Stimulated activated naive B cell treated with anti-CD40 and anti-IgM and Interleukin-4, amounts not matched to agents 10 μg/mL and 1 μg/mL and 100 μg/mL, for 72 hours (primary cell): ENCODE measurements at places on chromosomes 4 and X.

GRCh38 chrX:69195192-69195591 is 29.9 kb upstream of the PJA1 start:
- H3K36me3 ChIP-seq = no peaks in the 10 kb centered on the region
- H3K27me3 ChIP-seq = peaks cover 2% of the 10 kb centered on the region
- H3K4me1 ChIP-seq = peaks cover 2% of the 10 kb centered on the region
- no peak overlapping the region for H3K27ac ChIP-seq
- no peak overlapping the region for H3K4me3 ChIP-seq
- DNase-seq = no peak

DNA sequence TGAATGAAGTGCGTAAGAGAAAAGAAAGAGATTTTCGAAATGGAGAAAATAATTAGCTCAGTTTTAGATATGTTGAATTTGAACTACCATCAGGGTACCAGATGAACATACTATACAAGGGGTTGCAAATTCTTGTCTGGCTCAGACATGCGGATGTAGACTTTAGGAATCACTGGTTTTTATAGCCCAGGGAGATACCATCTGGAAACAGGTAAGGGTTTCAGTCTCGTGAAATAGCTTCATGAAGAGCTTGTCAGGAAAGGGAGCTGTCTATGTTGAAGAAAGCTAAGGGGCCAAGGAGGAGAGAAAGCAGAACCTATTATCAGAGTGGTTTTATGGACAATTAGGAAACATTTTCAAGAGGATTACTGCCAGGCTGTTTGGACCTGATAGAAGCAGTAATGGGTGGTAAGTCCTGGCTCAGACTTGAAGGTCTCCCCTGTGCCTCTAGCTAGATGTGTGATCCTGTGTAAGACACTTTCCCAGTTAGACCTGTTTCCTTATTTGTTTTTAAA is 6.7 kb downstream of the RAB9A start:
- peaks cover 67% of the 10 kb centered on the region for H3K4me1 ChIP-seq
- peaks cover 9% of the 10 kb centered on the region for H3K36me3 ChIP-seq
- no peak overlapping the region for H3K4me3 ChIP-seq
- H3K27ac ChIP-seq = no peak overlapping the region
- peaks cover 15% of the 10 kb centered on the region for H3K27me3 ChIP-seq

- H3K27ac ChIP-seq = no peak overlapping the region
- H3K4me1 ChIP-seq = peaks cover 3% of the 10 kb centered on the region
- H3K27me3 ChIP-seq = no peaks in the 10 kb centered on the region
Measured at GRCh38 chr4:174244441-174244840, 39.0 kb downstream of the FBXO8 start.

- H3K27ac ChIP-seq = no peak overlapping the region
- no peak overlapping the region for H3K4me3 ChIP-seq
- H3K27me3 ChIP-seq = no peaks in the 10 kb centered on the region
- no peaks in the 10 kb centered on the region for H3K4me1 ChIP-seq
- H3K36me3 ChIP-seq = peaks cover 25% of the 10 kb centered on the region
Measured at GRCh38 chr4:17605236-17605635, 9.2 kb upstream of the MED28 start.

- H3K27ac ChIP-seq = no peak overlapping the region
- no peaks in the 10 kb centered on the region for H3K27me3 ChIP-seq
- no peaks in the 10 kb centered on the region for H3K36me3 ChIP-seq
- no peak overlapping the region for H3K4me3 ChIP-seq
- H3K4me1 ChIP-seq = no peaks in the 10 kb centered on the region
Measured at GRCh38 chrX:122625239-122625638, 558.8 kb upstream of the GRIA3 start.

DNA sequence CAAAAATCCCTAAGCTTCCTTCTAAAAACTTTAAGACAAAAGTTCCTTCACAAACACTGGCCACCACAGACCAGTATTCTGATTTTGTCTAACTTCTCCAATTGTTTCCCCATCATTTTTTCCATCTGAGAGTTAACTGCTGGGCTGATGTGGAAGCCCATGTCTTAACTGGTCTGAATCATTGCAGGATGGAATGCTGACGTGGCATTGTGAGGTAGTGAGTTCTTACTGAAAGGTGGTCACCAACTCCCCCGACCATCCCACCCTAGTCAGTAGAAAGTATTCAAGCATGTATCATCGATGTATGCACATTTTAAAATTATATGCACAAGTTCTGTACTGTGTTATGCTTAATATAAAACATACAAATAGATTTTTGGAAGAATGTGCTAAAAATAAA is 99.1 kb upstream of the SMIM10 start:
- no peak for DNase-seq
- peaks cover 3% of the 10 kb centered on the region for H3K36me3 ChIP-seq
- H3K27ac ChIP-seq = no peak overlapping the region

DNA sequence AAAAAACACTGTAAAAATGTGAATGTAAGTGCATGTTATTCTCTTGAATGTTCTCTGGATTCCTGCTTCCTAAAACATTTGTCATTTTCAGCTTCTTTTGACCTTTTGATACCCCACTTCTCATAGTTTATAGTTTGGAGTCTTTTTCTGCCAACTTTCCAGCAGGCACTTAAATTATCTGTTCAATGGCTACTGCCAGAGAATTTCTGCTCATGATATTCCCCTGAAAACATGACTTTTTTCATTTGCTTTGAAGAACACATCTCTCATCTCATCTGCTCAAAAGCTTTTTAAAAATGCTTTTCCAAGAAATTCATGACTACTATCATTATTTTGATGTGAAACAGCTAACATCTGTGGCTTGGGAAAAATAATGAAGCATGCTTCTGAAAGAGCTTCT is 269.7 kb upstream of the PCDH7 start:
- no peak overlapping the region for H3K27ac ChIP-seq
- DNase-seq = no peak
- no peaks in the 10 kb centered on the region for H3K4me1 ChIP-seq
- no peaks in the 10 kb centered on the region for H3K27me3 ChIP-seq
- no peak overlapping the region for H3K4me3 ChIP-seq

GRCh38 chr4:18134111-18134510 is 112.6 kb upstream of the LCORL start:
- no peaks in the 10 kb centered on the region for H3K36me3 ChIP-seq
- no peaks in the 10 kb centered on the region for H3K4me1 ChIP-seq
- no peak overlapping the region for H3K27ac ChIP-seq
- H3K4me3 ChIP-seq = no peak overlapping the region

GRCh38 chrX:124895947-124896346 is 423.7 kb upstream of the TEX13C start:
- no peaks in the 10 kb centered on the region for H3K36me3 ChIP-seq
- no peak overlapping the region for H3K27ac ChIP-seq
- H3K4me3 ChIP-seq = no peak overlapping the region
- H3K4me1 ChIP-seq = no peaks in the 10 kb centered on the region

DNA sequence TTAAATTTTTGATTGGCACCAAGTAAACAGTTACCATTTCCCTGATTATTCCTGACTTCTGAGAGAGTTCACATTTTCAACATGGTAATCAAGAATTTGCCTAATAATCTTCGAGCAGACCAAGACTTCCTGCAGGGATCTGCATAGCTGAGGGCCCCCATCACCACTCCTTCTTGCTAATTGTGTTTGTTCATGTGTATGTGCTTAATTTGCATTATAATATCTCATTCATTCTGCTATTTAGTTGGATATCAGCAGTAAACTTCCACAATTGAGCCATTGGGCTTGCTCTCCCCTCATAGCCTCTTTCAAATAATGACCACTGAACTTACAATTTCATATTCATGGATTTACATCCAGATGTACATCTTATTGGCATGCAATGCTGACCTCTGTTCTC is 292.5 kb downstream of the SPATA18 start:
- H3K4me3 ChIP-seq = no peak overlapping the region
- no peaks in the 10 kb centered on the region for H3K27me3 ChIP-seq
- DNase-seq = no peak

DNA sequence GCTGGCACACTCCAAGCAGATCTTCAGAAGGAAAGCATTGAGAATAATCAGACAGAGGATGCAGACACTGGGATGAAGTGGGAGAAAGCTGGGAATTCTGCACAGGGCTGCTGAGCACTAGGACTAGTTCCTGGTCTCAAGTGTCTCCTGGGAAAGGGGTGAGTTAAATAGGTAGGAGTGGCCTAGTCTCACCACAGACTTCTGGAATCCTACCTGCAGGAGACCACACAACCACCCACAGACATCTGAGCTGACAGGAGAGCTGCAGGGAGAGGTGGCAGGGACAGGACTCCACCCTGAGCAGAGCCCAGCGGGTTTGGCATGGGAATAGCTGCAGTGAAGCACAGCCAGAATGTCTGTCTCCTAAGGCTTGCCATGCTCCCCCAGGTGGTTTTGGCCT is 95.1 kb upstream of the GALNTL6 start:
- H3K36me3 ChIP-seq = peaks cover 3% of the 10 kb centered on the region
- no peaks in the 10 kb centered on the region for H3K27me3 ChIP-seq
- no peak overlapping the region for H3K4me3 ChIP-seq
- H3K27ac ChIP-seq = no peak overlapping the region
- no peaks in the 10 kb centered on the region for H3K4me1 ChIP-seq

DNA sequence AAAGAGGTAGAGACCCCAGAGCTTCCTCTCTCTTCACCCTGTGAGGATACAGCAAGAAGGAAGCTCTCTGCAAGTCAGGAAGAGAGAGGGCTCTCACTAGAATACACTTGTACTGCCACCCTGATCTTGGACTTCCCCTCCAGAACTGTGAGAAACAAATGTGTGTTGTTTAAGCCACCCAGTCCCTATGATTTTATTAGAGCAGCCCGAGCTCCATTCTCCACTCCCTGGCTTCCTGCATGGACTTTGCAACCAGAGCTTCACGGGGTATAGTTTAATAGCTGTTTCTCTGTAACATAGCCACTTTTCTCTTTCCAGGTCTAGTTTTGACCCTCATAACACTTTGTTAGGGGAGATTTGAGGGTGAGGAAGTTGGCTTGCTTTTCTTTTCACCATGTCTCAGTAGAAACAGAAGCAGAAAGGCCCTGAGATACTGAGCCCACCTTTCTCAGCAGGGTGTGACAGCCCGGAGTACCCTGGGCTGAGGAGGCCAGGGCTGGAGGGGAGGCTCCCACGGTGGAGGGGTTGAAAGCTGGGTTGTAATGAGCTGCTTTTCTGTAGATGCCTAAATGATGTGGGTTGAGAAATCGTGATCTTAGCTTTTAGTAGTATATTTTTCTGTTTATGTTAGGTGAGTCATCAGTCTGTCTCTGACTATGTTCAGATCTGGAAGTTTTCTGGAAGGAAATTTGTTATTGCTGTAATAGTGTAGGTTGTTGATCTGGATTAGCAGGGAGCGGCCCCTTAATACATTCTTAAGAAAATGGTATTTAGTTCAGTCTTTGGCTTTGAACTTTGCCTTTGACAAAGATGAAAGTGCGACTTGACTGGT is 118.6 kb downstream of the PTTG2 start:
- peaks cover 43% of the 10 kb centered on the region for H3K4me1 ChIP-seq
- H3K27me3 ChIP-seq = no peaks in the 10 kb centered on the region
- H3K36me3 ChIP-seq = peaks cover 46% of the 10 kb centered on the region
- no peak overlapping the region for H3K4me3 ChIP-seq
- peak overlapping the region; percentile 79 for H3K27ac ChIP-seq

GRCh38 chrX:150934453-150934852 is 36.0 kb upstream of the CD99L2 start:
- H3K4me1 ChIP-seq = no peaks in the 10 kb centered on the region
- H3K36me3 ChIP-seq = no peaks in the 10 kb centered on the region
- no peak overlapping the region for H3K4me3 ChIP-seq
- peaks cover 13% of the 10 kb centered on the region for H3K27me3 ChIP-seq
- DNase-seq = no peak
- H3K27ac ChIP-seq = no peak overlapping the region

- no peaks in the 10 kb centered on the region for H3K27me3 ChIP-seq
- H3K4me1 ChIP-seq = no peaks in the 10 kb centered on the region
- DNase-seq = no peak
- no peaks in the 10 kb centered on the region for H3K36me3 ChIP-seq
Measured at GRCh38 chrX:19030805-19031204, 46.9 kb upstream of the PHKA2 start.

DNA sequence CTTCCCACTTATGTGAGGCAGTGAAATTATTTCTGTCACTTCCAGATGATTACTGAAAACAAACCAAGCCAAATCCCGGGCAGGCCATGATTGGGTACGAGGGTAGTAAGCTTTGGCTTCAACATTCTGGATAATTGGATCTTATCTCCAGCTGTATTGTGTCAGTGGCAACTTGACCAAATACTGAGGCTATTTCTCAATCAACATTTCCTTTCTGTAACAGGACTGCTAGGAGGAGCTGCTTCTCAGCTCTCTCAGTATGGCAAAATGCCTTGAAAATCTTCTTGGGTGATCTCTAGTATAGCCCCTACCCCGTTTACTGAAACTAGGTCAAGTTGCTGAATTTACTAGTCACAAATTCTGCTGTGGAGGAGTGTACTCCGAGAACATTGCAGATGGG is 169.3 kb upstream of the FRMPD4 start:
- H3K36me3 ChIP-seq = no peaks in the 10 kb centered on the region
- H3K27ac ChIP-seq = no peak overlapping the region
- no peak for DNase-seq
- H3K4me3 ChIP-seq = no peak overlapping the region
- no peaks in the 10 kb centered on the region for H3K27me3 ChIP-seq

DNA sequence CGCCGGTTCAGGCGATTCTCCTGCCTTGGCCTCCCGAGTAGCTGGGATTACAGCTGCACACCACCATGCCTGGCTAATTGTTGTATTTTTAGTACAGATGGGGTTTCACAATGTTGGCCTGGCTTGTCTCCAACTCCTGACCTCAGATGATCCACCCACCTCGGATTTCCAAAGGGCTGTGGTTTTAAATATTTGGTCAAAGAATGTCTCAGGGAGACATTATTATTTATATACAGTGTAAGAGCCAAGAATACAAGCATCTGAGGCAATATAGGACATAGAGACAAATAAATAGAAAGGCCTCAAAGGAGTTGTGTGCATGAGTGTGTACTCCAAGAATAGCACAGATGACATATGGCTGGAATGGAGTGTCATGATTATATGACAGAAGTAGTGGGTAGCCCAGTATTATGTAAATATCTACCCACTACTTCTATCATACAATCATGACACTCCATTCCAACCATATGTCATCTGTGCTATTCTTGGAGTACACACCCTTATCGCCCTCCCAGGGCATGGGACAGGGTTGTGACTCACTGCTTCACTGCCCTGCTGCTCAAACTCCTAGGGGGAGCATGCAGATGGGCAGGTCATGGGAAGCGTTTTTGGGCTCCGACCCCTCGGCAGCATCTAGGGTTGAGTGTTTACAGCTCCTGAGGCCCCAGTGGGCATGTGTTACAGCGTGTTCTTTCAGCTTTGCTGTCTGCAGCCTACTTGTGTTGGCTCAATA is 1649.8 kb upstream of the PCDH10 start:
- no peaks in the 10 kb centered on the region for H3K27me3 ChIP-seq
- H3K4me1 ChIP-seq = no peaks in the 10 kb centered on the region
- no peak overlapping the region for H3K4me3 ChIP-seq
- H3K36me3 ChIP-seq = no peaks in the 10 kb centered on the region
- no peak for DNase-seq

- no peak overlapping the region for H3K4me3 ChIP-seq
- DNase-seq = no peak
- no peaks in the 10 kb centered on the region for H3K4me1 ChIP-seq
- no peaks in the 10 kb centered on the region for H3K27me3 ChIP-seq
- H3K36me3 ChIP-seq = peaks cover 3% of the 10 kb centered on the region
- H3K27ac ChIP-seq = no peak overlapping the region
Measured at GRCh38 chr4:1667273-1667672, 16.8 kb downstream of the FAM53A start.
